NCI-H460 (cell line): ENCODE measurements at places on chromosomes 12 and 14.

DNA sequence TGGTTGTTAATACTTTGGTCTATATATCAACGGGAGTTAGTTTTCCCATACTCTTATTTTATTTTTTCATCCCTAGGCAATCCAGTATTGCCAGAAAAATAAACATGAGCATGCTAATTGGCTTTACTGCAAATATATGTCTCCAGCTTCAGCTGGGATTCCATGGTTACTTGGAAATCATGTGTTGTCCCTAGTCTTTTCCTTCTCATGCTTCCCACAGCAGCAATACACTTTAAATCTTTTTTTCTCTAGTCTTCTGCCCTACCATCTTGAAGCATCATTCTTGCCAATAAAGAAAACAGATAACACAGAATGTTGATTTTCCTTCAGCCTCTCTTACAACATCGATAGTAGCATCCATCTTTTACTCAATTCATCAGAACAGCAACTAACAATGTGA is 60.2 kb downstream of the SLC2A13 start:
- DNase-seq, result no peak

DNA sequence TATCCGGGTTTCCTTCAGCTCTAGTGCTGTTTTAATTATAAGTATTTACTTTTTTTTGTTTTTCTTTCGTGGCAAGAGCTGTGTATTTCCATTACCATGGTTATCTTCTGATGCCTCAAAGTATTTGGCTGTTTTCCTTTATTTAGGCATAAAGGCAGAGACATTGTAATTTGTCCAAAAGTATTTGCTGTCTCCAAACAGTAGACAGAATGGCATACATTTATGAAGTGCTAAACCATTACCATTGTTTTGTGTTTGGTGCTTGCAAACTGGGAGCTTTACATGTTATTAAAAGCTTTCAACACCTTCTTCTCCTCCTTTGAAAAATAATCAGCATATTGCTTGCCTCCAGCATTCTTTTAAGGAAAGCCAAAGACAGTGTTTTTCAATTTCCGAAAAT is 46.3 kb downstream of the FLRT2 start:
- DNase-seq, result no peak

DNA sequence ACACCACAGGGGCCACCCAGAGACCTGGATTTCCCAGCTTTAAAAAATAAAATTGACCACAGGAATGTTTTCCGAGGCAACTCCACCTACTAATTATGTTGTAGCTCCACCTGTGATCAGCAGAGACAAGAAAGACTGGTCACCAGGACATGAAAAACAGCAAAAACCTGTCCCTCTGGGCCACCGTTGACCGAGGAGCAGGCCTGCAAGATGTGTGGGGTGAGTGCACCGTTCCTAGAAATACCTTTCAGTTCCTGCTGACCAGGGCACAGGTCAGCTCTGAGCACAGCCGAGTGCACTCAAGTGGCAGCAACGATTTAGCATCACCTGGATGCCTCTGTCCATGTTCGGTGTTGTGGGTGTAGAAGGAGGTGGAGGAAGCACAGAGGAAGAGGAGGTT is 16.9 kb downstream of the FZD10 start:
- no peak for DNase-seq

- DNase-seq, result no peak
Measured at GRCh38 chr14:71250791-71251190, 343.5 kb downstream of the PCNX1 start.

DNA sequence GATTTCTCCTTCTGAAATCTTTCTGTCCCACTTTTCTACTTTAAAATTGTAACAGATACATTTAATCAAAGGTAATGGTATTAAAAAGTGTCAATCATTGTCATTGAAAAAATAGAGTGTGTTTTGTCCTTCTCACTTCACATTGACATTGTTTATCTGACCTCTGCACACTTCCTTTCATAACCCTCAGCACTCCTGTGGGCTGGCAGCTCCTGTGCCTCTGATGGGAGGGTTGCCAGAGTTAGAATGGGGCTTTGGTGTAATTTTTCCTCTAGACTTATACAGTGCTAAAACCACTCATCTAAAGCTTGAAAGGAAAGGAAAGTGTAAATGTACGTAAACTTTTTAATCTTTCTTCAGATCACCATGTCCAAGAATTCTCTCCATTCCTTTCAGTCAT is 23.7 kb downstream of the KCNA1 start:
- DNase-seq, result no peak

DNA sequence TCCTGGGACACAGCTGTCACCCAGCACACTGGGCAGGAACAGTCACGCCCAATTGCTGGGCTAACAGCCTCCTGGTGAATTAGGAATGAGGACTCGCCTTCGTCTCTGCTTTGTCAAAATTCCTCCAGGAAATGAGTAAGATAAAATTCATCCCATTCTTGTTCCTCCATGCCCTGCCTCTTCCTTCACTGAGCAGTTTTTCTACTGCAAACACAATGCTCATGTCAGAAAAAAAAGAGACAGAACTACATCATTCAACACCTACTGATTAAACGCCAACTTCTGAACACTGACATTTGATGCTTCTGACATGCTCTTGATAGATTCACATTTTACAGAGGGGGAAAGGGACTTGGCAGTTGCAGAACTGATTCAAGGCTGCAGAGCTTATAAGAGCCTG is 37.5 kb upstream of the DTX1 start:
- no peak for DNase-seq

- no peak for DNase-seq
Measured at GRCh38 chr14:35506927-35507326, 27.0 kb upstream of the INSM2 start.

- no peak for DNase-seq
Measured at GRCh38 chr12:130104571-130105106, 57.6 kb upstream of the FZD10 start.
